ENCODE measurements at places on chromosomes 2 and 18.

GRCh38 chr2:10168221-10168620, 45.7 kb downstream of the RRM2 start:
- no peak for DNase-seq

GRCh38 chr2:205722283-205722918, 40.1 kb downstream of the NRP2 start:
- no peak for DNase-seq

DNA sequence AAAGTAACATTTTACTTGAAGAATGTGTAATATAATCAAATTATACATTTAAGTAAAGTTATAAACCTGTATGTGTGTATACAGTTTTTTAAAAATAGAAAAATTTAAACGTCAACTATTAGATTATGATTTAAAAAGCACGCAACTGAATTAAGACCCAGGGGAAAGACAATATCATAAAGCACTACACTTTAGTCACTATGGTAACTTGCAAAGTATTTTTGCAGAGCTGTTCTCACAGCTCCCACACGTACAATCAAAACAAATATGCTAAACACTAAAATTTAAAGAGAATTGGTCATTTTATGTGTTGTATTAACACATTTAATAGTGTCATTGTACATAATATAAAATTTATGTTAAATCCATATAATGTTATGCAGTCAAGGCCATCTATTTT, 59.7 kb downstream of the FTCDNL1 start:
- DNase-seq = no peak

- DNase-seq = no peak
Measured at GRCh38 chr2:122868646-122869275, 1113.3 kb downstream of the TSN start.

DNA sequence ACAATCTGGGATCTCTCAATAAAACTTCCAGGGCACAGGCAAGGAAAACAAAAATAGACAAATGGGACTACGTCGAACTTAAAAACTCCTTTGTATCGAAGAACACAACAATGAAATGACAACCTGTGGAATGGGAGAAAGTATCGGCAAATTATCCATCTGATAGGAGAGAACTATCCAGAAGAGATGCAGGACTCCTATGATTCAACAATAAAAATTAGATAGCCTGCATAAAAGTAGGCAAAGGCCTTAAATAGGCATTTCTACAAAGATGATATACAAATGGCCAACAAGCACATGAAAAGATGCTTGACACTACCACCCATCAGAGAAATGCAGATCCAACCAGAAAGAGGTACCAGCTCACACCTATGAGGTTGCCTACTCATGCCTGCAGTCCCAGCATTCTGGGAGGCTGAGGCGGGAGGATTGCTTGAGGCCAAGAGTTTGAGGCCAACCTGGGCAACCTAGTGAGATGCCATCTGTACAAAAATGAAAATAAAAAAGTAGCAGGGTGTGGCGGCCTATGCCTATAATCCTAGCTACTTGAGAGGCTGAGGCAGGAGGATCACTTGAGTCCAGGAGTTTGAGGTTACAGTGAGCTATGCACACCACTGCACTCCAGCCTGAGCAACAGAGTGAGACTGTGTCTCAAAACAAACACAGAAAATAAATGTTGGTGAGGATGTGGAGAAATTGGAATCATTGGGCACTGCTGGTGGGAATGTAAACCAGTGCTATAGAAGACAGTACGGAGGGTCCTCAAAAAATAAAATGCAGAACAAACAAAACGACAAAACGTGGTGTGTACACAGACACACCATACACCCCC, 21.6 kb downstream of the TWIST2 start:
- DNase-seq = peak; percentile 13

DNA sequence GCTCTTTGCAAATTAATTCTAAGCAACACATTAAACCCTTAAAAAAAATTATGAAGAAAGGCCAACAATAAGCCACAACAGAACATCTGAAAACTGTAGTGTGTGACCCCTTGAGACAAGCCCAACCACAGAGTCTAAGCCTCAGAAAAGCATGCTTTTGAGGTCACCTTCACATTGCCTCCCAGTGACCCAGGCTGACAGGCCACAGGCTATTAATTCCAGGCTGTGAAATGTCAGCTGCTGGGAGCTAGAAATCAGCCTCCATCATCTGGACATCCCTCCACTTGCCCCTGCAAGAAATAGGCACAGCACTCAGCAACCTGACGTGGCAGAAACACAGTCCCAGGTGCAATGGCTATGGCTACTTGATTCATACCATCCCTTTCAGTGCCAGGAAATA, 179.4 kb upstream of the ZFP36L2 start:
- peak; percentile 33 for DNase-seq

Measured in SK-N-DZ (cell line).